ENCODE measurements at places on chromosomes 11 and 22.

DNA sequence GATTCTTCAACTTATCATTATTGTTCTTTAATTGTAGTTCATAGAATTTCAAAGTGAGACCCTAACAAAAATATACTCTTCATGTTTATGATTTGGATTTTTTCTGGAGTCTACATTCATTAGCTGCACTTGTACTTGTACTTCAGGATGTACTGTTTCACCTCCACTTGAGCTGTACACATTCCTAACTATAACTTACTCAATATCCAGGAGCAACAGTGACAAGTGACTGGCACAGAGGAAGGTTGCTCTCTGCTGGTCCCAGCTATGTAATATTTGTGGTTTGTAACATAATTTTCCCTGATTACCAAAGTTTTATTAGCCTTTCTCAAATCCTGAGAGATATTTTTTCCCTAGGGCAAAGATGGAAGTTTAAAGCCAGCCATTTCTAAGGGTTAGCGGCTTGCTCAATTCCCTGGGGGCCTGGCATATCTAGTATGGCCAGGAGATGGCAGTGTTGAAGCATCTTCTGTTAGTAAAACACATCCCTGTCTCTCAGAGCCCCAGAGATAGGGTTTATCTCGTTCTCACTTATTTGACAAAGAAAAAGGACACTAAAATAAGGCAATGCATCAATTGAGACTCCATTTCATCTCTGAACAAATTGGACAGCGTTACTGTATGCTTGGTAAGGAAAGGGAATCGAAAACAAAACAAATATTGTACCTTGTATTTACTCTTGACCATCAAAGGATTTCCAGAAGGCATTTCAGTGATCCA is 14.2 kb downstream of the OR52A5 start:
- peak; percentile 48 for DNase-seq

DNA sequence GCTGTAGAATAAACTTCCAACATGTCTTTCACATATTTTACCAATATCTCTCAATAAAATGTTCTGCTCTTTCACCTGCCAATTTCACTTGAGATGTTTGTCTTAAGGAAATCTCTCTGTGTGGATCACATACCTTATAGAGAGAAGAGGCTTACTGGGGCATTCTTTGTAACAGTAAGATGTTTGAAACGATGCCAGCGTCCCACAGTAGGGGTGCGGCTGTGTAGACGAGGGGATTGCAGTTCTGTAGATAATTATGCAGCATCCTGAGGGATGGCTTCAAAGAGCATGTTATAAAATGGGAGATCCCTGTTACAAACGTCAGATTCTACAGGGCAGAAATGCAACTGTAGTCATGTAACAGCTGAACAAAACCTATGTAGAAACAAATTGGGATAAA is 200.0 kb downstream of the TBC1D22A start:
- no peak for DNase-seq

DNA sequence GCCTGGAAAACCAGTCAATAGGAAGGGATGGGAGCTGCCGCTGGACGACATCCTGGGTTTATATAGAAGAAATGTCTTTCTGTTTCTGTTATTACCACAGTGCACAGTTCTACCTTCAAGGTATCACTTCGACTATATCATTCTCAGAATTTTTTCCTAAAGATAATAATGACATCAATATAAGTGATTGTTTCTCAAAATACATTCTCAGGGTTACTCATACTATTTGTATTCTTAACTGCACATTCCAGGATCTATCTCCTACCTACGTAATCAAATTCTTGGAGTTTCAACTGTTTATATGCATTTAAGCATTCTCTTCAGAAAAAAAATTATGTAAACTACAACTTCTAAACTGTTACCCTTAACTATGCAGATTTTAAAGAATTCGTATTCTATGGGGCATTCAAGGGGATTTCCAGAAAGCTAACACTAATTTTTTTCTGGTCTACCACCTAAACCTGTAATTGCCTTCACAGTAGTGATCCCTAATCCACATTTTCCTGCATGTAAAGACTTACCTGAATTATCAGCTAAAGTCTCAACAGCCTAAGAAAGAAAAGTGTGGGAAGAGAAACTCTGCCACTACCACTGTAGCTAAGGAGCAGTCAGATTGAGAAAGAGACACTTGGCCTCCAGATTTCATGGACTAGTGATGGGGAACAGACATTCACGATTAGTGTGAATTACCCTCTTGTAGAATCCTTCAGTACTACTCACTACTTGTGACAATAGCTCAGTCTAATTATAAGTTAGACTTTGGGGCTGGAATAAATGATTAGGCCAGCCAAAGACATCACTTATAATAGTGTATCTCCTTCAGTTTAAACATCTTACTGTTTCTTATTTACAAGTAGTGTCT is at the start of gene OR51B5:
Gene OR51B5 (minus strand): TSS at position 51 of the 862 bp plus-strand sequence. CDS start 0 bp downstream, at position 51.
- DNase-seq, result no peak

DNA sequence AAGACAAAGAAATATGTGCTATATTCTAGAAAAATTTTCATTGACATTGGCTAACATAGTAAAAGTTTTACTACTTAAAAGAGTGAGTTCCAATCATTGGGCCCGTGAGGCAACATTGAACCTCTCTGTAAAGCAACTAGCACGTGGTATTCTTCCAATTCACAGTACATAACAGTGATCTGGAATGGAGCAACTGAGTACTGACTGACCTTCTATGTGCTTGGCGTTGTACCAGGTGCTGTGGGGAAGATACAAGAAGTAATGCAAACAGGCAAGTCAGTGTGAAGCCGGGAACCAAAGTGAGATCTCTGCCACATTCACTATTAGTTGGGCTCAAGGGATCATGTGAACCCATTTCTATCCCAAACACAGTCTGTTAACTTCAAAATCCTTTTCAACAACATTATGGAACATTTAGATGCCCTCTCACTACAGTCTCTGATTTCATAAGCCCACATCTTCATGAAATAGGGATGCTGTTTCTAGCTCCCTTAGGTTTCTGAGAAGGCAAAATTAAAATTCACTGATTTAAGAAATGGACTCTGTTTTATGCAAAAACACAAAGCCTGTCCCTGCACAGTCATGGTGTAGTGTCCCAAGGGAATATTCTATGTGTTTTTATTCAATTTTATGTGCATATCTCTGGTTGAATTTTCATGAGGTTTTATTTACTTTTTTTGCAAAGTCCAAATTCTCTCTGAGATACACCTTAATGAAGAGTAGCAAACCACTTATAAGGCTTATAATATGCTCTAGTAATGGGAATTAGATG is 61.8 kb upstream of the NCAM1 start:
- no peak for DNase-seq

DNA sequence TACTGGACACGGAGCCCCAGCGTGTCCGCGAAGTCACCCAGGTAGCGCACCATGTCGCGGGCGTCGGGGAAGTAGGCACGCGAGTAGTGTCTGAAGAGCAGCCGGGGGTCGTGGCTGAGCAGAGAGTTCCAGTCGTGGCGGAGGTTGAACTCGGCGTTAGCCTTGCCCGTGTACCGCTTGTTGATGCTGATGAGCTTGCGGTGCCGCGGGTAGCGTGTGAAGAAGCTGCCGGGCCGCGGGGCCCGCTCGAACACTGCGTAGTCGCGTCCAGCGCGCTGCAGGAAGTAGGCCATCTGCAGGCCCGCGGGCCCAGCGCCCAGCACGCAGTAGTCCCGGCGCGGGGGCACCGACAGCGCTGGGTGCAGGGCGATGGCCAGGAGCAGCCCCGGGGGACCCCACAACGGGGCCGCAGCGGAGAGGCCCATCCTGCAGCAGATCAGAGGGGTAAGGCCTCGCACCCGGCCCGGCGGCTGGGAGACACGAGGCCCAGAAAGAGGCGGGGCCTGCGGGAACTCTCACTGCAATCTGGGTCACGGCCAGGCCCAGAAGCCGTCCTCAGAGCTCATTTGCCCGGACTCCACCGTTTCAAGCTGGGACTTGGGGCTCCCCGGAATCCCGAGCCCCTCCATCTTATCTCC is 723 bp downstream of the FOXRED2 start:
- no peak for DNase-seq

DNA sequence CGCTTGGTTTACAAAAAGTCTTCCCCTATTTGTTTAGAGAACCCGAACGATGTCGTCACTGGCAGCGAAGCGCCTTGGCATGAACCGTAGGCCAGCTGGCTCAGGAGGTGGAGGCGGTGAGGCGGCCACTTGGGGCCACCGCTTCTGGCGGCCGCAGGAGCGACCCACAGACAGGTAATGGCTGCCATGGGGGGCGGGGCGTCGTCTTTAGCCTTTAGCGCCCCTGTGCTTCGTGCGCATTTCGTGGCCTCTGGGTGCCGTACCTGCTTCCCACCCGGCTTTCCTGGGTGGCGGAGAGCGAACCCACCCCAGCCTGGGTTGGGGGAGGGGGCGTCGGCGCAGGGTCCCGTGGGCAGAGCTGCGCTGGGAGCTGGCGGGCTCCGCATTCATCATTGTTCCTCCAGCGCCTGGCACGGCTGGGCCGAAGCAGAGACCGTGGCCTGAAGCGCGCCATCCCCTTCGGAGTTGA is 469 bp upstream of the OSBP2 start:
- DNase-seq, result no peak

DNA sequence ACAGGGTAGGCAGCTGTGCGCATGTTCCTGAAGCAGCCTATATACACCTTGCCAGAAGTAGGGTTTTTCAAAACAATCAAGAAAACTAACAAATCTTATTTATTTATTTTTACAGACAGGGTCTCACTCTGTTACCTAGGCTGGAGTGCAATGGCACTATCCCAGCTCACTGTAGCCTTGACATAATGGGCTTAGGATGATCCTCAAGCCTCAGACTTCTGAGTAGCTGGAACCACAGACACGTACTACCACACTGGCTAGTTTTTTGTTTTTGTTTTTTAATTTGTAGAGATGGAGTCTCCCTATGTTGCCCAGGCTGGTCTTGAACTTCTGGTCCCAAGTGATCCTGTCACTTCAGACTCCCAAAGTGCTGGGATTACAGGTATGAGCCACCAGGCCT is 25.7 kb downstream of the CLTCL1 start:
- no peak for DNase-seq

GRCh38 chr11:57358991-57359390 is 20.8 kb downstream of the P2RX3 start:
- no peak for DNase-seq

DNA sequence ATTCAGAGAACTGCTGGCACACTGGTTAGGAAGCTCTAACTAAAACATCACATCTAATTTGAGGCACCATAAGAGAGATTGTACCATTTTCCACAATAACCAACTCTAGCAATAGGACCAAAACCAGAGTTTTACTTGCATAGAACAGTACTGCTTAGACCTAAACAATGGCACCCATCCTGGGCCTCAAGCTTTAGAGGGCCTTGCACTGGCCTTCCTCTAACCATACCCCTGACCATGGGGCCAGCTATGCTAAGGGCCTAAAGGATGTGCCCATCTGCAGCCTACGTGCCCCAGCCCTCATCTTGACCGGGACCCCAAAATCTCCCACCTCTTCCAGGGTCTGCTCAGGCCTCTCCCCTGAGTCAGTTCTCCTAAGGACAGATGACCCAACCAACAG is 74.4 kb upstream of the ARHGAP32 start:
- DNase-seq, result no peak

DNA sequence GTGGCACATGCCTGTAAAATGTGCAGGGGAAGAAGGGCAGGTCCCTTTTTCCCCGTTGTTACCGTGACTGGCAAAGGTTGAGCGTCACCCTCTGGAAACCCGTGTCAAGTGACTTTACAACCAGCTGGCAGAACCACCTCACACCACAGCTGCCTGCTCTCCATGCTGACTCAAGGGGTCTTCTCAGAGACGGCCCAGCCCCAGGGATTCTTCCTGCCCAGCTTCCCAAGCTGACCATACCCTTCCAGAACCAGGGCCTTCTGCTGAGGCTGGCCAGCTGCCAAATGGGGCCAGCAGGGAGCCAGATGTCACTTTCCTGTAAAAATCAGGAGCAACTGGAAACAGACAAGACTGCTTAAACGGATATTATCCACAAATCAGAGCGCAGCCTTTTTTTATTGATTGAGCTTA is 6.3 kb downstream of the PC start:
- no peak for DNase-seq

- no peak for DNase-seq
Measured at GRCh38 chr11:207863-208180, 314 bp downstream of the RIC8A start.

DNA sequence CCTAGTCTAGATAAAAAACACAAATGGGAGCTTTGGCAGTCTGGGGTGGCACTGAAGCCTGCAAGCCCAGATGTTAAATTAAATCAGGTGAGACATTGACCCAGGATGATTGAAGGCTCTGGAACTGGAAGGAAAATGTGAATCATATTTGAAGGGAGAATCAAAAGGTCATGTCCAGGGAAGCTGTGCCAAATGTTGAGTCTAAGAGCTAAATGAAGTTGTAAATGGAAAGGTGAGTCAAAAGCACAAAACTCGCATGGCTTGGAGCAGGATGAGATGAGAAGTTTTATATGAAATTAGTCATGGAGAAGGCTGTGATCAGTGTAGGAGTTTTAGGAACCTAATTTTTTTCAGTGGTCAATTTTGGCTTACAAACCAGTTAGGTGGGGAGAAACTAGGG is 301.1 kb downstream of the BLID start:
- no peak for DNase-seq

GRCh38 chr22:30414525-30415047 is 11.0 kb upstream of the MTFP1 start:
- DNase-seq, result no peak

GRCh38 chr11:116644941-116645305 is 127.9 kb downstream of the BUD13 start:
- no peak for DNase-seq

- no peak for DNase-seq
Measured at GRCh38 chr11:112751329-112751728, 209.9 kb upstream of the NCAM1 start.

DNA sequence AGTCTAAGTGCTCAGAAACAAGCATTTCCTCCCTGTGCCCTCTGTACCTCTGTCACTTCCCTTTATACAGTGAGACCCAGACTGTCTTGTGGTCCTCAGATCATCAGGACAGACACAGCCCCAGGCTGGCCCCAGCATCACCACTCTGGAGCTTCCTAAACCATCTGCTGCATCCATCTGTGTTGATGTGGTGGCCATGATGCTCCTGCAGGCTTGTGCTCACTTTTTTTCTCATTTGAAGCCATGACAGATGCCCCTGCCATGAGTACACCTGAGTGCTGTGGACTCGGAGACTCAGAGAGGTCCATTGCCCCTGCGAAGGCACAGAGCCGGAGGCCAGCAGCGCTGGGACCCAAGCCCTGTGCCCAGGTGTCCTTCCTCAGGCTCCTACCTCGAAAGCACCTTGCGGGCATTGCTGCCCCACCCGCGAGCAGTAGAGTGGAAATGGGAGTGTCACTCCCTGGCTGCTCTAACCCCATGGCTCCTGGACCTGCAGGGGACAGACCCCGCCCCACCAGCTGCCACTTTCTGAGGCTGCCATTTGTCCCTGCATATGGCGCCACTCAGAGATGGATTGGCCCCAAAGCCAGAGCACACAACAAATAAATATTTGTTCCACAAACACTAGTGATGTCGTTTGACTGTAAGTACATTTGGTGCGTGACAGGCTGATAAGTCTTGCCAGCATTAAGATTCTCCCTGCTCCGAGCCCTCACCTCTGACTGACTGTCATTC is 593.5 kb downstream of the TBC1D22A start:
- DNase-seq, result no peak

DNA sequence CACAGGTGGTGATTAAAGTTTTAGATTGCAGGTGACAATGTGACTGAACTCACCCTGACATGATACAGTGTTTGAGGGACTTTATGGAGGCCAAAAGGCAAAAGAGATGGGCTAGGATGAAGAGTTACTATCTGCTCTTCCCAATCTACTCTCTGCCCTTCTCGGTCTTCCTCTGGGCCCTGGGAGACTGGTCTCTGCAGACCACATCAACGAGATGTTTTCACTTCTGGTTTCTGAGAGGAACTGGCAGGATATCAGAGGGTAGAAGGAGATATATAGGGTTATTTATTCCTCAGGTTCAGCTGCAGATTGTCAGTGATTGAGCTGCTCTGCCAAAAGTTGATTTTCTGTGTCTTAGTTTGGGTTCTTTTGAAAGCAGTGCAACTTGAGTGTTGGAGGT is 32.4 kb upstream of the CD44 start:
- DNase-seq, result no peak
